Eye (tissue), 1 donor: ENCODE measurements at places on chromosomes 5 and 9.
A peak's percentile ranks its signal among the peaks of the same experiment; 100 is the strongest.

- DNase-seq = no peak
Measured at GRCh38 chr9:26781906-26782305, 110.7 kb downstream of the CAAP1 start.

- no peak for DNase-seq
Measured at GRCh38 chr5:102790748-102791147, 35.6 kb downstream of the PAM start.

DNA sequence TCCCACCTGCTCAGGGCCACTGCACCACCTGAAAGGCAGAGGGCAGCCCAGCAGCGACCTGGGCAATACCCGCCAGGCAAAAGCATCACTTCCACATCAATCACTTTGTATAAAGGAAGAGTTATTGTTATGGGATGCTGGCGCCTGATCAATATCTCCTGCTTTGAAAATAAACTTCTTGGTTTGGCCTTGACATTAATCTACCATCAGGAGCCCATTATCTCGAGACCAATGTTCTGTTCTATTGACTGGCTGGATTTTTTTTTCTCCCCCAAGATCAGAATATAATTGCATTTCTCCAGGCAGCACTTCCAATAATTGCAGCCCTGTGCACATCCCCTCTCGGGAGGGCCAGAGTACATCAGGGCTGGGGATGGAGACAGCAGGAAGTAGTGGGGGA is 44.4 kb upstream of the SAP30L start:
- DNase-seq = peak; percentile 35

GRCh38 chr5:12876541-12877298 is 972.5 kb upstream of the CTNND2 start:
- DNase-seq = no peak

DNA sequence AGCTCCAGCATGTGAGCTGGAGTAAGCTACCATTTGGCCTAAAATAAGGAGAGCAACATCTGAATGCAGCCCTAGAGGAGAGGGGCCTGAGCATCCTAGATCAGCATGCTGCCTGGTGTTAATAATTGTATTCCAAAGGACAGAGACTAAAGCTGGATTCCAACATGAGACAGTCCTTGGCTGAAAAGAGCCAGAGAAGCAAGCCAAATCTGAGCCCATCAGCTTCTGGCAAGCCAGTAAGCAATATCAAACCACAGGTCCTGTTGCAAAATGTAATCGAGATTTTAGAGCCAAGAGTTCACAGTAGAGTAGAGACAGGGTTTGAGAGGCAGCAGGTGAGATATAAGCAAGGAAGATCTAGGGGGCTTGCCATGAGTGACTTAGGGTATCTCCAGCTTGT is 42.3 kb upstream of the DMAC1 start:
- no peak for DNase-seq

GRCh38 chr9:26565118-26565517 is 327.5 kb downstream of the CAAP1 start:
- DNase-seq = no peak

DNA sequence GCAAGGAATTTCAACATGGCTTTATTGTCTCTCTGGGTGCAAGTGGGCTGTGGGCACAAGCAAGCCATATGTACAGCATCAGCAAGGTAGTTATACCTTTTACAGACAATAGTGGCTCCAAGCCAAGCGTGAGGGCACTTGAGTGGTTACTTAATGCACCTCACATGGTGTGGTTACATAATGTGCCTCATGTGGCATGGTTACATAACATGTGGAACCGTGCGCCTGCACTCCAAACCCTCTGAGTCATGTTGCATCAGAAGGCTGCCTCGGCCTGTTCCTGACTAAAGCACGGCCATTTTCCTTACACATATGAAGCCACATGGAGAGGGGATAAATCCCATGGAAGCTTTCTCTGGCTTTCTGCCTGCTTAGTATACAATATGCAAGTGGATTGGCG is 150.9 kb downstream of the OSTF1 start:
- DNase-seq = no peak

DNA sequence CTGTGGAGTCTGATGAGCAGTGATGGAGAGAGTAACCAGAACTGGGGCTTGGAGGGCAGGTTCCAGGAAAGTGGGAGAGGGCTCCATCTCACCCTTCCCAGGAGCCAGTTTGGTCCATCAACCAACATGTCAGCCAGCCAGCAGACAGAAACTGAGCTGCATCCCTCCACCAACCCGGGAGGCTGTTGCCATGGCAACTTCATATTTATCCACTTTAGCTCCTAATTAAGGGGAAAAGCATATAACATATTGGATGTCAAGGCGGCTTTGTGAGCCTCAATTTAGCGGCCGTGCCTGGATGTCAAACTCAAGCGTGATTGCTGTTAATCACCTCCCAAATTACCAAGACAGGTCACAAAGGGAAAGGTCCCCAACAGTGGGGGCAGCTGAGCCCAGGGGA is 81.5 kb upstream of the ARAP3 start:
- peak; percentile 78 for DNase-seq

DNA sequence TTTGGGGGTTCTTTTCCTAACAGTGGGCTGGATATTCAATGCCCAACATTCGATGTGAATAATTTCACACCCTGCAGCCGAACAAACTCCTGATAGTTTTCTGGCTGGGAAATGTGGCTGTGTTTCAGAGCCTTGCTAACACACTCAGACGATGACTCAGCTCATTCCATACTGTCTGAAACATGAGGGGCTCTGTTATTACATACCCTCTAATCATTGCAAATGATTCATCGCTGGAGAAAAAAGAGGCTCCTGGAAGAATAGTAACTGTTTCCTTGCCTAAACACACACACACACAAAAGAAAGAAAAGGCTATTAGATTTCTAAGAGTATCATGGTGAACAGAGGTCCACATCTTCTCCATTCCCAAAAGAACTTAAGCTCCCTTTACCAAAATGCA is 75.8 kb downstream of the OXCT1 start:
- peak; percentile 75 for DNase-seq

- peak; percentile 78 for DNase-seq
Measured at GRCh38 chr5:69492923-69493395, 369 bp downstream of the OCLN start.

DNA sequence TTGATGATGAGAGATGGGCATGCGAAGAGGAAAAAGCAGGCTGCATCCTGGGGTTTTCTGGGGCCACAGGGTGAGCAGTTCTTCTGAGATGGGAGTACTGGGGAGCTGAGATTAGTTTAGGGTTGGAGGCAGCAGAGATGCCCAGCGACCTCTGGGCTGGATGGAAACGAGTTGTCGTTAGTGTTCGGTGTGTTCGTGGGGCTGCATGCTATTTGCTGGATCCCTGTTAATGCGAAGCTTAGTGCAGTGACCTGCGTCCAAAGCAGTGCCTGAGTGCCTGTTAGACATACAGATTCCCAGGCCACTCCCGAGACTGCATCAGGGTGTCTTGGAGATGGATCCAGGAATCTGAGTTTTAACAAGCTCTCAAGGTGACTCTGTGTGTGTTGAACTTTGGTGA is 201.3 kb downstream of the CACNA1B start:
- no peak for DNase-seq

GRCh38 chr5:178198706-178199105 is 5.6 kb upstream of the HNRNPAB start:
- DNase-seq = no peak

- no peak for DNase-seq
Measured at GRCh38 chr9:98360176-98360708, 104.8 kb upstream of the TBC1D2 start.

- peak; percentile 74 for DNase-seq
Measured at GRCh38 chr5:171450423-171451331, 31.2 kb downstream of the FGF18 start.

DNA sequence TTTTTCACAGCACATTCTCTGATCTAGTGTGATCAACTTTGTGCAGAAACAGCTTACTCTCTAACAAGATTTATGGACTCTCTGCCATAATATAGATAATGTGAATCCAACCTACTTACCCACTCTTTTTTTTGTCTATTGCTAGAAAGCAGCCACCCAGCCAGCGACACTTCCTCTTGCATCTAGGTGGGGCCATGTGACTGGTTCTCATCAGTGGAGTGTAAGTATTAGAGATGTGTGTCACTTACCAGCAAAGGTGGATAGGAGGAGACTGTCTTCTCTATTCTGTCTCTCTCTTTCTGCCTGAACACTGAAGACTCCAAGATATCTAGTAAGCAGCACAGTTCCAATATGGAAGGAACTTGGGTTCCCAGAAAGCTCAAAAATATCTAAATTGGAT is 174.8 kb downstream of the MCTP1 start:
- DNase-seq = no peak

- DNase-seq = no peak
Measured at GRCh38 chr9:107345327-107345726, 62.2 kb downstream of the RAD23B start.

GRCh38 chr5:133925866-133926488 is 42.4 kb downstream of the C5orf15 start:
- no peak for DNase-seq

DNA sequence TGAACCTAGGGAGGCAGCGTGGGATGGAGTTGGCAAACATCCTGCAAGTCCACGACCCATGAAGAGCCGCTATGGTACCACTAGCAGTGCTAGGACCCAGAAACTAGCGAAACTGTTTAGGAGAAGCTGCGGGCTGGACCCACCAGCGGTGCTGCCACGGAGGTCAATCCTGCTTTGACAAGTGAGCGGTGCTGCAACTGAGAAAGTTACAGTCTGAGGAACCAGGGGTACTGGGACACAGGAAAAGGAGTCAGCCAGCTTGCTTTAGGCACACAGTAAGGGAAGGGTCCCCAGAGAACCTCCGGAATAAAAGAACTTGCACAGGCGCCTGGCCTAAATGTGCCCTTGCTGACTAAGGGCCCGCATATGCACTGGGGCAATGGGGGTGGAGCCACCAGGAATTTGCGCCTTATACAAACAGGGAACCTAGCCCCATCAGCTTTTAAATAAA is 23.6 kb upstream of the ANXA2R start:
- DNase-seq = no peak

GRCh38 chr5:53403758-53404157 is 76.7 kb upstream of the FST start:
- no peak for DNase-seq

DNA sequence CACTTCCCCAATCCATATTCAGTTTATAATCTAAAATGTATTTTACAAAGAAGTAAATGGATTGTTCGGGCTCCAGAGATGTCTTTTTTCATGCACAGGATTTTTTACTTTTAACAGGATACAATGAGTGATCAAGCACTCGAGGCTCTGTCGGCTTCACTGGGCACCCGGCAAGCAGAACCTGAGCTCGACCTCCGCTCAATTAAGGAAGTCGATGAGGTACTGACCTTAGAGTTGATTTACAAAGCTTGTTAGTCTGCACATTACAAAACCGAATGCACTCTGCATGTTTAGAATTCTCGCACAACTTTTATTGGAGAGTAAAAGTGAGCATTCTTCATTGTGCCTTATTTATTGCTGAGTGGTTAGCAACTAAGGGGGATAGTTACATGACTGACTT is 65.2 kb downstream of the ERAP1 start:
- DNase-seq = no peak

GRCh38 chr5:6595405-6595804 is 37.4 kb downstream of the NSUN2 start:
- DNase-seq = no peak

- no peak for DNase-seq
Measured at GRCh38 chr9:14288433-14288832, 25.5 kb downstream of the NFIB start.

- no peak for DNase-seq
Measured at GRCh38 chr9:5714501-5715401, 85.8 kb downstream of the RIC1 start.

- DNase-seq = no peak
Measured at GRCh38 chr5:12230659-12231058, 326.4 kb upstream of the CTNND2 start.
